Ammon's horn (tissue), 1 donor: ENCODE measurements at places on chromosomes 6 and 20.

DNA sequence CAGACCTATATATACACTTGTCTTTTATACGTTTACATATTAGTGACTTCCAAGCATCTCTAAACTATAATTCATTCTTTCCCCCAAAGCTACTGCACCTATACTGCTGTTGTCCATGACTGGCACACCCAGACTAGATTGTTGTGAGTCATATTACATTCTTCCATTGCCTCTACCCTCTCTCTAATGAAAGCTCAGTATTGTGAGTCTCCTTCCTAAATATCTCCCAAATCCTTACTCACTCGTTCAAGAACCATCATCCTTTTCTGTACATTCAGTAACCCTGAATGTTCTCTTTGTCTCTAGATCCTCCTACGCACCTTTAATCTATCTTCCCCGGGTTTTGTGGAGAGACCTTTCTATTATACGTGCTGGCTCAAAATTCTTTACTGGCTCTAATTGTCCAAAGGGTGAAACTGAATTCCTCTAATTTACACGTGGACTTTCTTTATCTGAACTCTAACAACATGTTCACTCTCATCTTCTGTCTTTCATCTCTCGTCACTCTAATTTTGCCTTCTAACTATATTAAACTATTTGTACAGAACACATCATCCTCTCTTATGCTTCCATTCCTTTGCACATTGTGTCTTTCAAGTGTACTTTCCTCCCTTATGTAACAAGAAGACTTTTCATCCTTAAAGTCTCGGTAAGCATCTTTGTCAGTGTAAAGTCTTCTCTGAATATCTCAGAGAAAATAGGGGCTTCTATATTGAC lies 109.3 kb downstream of the IBTK start:
- DNase-seq, result no peak

DNA sequence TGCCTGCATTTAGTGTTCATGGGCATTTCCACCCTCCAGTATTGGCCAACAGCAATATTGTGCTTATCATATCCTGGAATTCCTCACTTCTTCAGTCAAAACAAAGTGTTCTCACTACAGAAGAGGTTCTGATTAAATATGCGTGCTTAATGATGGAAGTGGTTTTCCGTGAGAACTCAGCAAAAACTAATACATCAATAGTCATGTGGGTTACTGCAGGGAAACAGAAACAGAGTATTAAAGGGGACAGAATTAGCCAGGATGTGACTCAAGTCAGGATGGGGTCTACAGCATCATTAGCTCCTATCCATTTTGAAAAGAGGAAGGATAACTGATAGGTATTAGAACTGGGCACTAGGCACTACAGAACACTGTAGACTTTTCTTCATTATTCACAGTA lies 384.6 kb downstream of the CDKAL1 start:
- no peak for DNase-seq

DNA sequence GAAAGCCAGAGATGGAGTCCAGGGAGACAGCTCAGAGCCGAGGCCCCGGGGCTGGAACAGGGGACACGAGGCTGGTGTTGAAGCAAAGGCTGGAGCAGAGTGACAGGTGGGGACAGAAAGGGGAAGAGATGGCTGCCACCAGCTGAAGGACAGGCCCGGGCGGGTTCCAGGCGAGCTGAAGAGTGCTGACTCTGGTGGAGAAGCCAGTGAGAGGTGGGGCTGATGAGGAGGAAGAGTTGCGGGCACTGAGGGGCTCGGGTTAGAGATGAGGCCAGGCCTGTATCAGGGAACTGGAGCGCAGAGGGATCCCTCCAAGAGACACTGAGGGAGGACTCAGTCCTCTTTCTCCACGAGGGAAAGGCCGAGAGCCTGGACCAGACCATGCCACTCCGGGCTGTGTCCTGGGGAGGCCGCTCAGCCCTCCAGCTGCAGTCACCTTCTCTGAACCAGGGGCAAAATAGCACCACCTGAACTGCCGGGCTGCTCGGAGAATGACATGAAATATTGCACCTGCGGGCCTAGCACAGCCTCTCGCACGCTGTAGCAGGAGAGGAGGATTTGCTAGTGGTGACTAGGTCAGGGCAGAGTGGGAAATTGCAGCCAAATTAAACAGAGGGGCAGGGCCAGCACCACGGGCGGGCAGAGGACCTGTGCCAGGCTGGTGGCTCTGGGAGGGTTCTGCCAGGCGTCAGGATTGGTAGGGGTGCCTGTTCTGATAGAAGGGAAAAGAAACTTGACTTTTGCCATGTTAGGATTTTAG lies 175.9 kb downstream of the ZDHHC14 start:
- DNase-seq, result no peak

GRCh38 chr6:139257821-139258398 lies 33.9 kb downstream of the TXLNB start:
- DNase-seq, result no peak

DNA sequence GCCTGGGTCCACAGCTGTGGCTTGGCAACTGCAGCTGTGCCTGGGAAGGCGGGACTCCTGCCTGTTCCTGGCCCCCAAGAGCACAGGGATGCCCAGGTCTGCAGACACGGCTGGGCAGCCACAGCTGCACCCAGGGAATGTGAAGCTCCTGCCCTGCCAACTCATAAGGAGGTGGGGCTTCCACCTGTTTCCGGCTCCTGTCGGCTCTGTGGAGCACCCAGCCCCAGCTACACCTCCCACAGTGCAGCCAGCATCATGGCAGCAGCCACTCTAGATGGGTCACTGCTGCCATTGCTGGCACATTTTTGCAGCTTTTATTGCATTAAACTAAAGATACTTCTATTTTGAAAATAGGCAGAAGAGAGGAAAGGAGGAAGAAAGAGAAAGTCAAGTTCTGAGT lies 207.9 kb downstream of the SAMD5 start:
- no peak for DNase-seq

DNA sequence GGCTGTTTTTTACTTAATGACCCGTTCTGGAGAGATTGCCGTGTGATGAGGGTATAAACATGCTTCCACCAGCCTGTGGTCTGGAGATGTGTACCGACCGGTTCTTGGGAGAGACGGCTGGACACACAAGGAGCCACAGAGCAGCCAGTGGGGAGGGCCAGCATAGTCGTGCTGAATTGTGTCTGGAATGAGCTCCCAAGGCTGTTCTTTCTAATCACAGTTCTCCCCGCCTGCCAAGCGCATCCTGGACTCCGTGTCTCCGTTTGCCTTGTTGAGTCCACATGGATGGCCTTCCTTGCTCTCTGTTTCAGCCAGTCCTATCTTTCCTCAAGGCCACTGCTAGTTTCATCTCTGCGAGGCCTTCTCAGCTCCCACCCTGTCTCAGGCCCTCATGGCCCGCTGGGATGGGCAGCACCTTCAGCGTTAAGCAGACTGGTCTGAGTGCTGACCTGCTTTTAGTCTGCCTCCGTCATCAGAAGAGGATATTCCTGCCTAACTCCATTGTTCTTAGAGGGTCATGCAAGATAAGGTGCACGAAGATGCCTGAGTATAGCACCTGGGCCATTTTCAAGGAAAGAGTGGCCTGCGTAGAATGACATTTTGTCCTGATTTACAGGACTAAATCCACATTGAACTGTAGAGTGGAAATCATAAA lies 20.6 kb downstream of the MANBAL start:
- DNase-seq, result no peak

DNA sequence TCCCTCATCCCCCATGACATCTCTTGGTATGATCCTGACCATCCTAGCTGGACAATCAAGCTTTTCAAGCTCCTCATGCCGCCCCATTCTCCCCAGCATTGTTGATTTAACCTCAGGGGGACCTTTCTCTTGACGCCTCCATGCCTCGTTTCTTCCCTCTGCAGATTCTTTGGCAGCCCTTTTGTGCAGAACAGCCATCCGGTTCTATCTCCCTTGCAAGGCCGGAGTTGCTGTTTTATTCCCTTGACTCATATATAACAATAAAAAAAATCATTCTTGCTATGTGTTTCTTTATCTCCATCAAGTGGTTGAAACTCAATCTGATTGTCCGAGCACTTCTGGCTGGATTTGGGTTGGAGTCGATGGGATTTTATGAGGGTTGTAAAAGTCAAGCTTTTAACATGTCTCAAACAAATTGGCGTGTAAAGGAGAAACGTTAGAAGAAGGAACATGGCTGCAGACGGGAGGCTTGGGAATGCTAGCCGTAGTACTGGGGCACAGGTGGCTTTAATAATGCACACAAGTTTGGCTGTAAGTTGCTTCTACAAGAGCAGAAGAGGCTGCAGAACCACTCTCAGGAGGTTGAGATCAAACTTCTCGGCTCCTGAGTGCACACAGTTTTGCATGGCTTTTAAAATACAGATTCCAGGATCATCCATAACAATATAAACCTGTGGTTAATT lies 3.9 kb upstream of the SULF2 start:
- DNase-seq, result no peak

GRCh38 chr6:112639391-112639831 lies 292.3 kb downstream of the RFPL4B start:
- DNase-seq, result no peak

DNA sequence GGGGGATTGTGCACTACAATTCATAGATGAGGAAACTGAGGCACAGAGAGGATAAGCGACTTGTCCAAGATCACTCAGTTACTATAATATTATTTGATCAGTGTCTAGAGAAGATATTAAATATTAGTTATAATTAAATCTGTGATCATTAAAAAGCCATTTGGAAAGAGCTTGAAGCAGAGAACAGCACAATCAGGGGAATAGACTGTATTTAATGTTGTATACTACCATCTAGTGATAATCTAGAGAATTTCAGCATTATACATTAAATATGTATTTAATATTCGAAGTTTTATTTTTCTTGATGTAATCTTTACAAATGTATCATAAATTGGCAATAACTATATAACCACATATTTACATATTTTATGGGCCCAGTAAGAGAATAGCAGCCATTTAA lies 20.1 kb upstream of the MTCL3 start:
- DNase-seq, result no peak

- DNase-seq, result no peak
These were observed 26.1 kb downstream of the C6orf141 start for GRCh38 chr6:49576618-49577017.

GRCh38 chr6:47495207-47495606 lies 17.6 kb downstream of the CD2AP start:
- DNase-seq, result no peak

- DNase-seq, result no peak
These were observed 1.7 kb downstream of the CNKSR3 start for GRCh38 chr6:154508573-154509375.

GRCh38 chr20:39136798-39137197 lies 174.7 kb downstream of the DHX35 start:
- DNase-seq, result no peak

DNA sequence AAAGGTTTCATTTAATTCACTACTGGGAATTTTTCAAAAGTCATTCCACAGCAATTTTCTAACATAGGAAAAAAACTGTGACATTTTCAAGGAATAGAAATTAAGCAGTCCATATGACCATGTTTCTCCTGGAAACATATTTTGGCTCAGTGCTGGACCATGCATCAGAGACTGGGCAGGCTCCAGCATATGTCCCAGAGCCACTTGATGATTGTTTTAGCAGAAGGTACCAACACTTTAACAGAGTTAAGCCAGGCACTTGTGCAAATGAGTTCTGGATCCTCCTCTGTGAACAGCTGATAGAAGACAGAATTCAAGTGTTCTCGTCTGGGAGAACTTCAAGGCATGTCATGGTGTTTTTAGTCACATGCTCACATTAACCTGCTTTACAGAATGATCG lies 516.3 kb downstream of the COL12A1 start:
- DNase-seq, result no peak

DNA sequence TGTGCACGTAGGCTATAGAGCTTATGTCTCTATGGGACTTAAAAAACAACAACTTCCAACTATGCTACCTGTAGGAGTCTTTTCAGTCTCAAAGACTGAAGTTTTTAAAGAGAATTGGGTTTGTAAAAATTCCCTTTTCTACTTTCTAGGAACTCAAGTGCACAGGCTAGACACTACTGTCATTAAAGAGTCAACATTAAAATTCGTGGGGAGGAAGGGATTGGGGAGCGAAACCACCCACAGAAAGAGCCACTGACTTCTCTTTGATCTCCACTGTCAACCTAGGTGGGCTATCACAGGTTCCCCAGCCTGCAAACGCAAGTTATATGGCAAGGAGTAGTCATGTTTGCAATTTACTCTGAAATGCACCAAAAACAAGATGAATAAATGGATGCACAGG lies 37.7 kb downstream of the ADTRP start:
- DNase-seq, result no peak

- DNase-seq, result no peak
These were observed 1.9 kb upstream of the SERINC3 start for GRCh38 chr20:44523746-44524145.

GRCh38 chr20:60085551-60086132 lies 127.4 kb downstream of the CDH26 start:
- DNase-seq, result no peak

- peak; percentile 75 for DNase-seq
These were observed 5.9 kb downstream of the PTPRA start for GRCh38 chr20:2879146-2879545.

DNA sequence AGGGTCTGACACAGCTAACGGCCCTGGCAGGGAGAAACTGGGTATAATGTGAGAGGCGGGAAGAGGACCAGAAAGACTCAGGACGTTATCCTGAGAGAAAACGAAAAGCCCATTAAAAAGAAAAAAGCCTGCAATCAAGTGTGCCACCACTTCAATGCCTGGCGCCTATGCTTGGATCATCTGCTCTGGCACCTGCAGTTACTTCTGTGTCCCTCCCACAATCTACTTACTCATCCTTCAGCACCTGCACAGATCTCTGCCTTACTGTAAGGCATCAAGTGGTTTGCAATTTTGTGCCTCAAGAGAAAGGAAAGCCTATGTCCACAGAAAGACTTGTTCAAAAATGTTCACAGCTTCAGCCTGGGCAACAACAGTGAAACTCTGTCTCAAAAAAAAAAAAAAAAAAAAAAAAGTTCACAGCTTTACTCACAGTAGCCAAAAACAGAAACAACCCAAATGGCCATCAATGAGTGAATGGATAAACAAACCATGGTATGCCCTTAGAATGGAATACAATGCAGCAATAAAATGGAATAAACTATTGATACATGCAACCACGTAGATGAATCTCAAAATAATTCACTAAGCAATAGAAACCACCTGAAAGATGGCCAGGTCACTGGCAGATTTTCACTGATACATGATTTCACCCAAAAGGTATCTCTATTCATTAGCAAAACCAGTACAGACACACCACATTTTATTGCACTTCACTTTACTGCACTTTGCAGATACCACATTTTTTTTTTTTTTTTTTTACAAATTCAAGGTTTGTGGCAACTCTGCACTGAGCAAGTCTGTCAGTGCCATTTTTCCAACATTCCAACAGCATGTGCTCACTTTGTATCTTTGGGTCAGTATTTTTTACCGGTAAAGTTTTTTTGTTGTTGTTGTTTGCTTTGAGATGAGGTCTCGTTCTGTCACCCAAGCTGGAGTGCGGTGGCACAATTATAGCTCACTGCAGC lies 48.6 kb downstream of the ABHD12 start:
- DNase-seq, result no peak

GRCh38 chr20:44969300-44969894 lies 3.1 kb downstream of the STK4 start:
- DNase-seq, result no peak
